Stimulated activated CD8-positive, alpha-beta memory T cell treated with anti-CD3 and anti-CD28 coated beads, Interleukin-15, amount 100 ng/mL, for 4 hours (primary cell): ENCODE measurements at places on chromosomes 13 and 19.

DNA sequence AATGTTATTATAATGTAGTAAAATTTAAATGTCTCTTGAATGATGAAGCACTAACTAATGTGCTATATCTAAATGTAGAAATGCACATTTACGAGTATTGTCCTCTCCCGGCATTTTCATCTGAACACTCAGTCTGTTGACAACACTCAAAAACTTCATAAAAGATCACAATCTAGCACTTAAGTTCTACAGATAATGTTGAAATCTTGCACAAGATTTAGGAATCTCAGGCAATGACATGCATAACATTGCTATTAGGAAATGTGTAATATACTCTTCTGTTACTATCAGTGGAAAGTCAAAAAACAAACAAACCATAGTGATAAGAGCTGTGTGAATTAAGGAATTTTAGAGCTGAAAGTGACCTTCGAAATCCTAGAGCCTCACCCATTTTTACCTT lies 37.5 kb upstream of the XPO4 start:
- no peak for DNase-seq

DNA sequence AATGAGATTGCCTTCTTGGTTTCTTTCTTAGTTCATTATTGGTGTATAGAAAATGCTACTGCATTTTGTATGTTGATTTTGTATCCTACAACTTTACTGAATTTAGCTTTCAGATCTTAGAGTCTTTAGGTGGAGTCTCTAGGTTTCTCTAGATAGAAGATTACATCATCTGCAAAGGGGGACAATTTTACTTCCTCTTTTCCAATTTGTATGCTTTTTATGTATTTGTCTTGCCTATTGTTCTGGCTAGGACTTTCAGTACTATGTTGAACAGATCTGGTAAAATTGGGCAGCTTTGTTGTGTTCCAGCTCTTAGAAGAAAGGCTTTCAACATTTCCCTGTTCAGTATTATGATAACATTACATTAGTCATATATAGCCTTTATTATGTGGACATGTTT lies 101.0 kb upstream of the SPRY2 start:
- DNase-seq, result no peak

DNA sequence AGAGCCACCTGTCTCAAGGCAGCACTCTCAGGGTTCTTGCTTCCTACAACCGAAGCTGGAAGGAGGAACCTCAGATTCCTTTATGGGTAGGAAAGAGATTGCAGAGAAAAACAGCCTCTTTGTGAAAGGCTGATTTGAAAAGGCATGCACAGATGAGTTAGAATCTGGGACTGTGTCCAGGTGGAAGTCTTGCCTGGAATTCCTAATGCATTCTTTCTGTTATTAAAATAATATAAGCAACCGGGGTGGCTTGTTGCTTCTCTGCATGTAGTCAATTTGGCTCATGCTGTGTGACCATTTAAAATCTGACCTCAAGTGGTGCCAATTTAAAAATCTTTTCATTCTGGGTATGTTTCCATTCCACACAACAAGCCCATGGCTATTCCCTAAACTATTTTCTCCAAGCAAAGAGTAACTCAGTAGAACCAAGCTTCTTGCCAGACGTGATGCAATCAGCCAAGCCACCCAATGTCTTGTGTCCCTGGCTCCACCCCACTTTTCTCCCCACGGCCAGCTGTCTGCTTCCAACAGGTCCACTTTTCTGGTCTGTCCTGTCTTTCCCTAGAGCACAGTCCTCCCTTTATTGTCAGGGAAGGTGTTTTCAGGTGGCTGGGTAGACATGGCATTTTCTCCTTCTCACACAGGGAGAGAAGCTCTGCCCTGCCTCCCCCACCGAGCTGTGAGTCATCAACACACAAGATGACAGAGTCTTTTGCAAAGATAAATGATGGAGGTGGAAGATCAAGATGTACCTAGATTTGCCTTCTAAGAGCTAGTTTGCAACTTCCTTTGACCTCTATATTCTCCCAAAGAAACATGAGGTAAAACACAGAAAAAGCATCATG lies 394.3 kb downstream of the FOXO1 start:
- DNase-seq, result peak; percentile 48

DNA sequence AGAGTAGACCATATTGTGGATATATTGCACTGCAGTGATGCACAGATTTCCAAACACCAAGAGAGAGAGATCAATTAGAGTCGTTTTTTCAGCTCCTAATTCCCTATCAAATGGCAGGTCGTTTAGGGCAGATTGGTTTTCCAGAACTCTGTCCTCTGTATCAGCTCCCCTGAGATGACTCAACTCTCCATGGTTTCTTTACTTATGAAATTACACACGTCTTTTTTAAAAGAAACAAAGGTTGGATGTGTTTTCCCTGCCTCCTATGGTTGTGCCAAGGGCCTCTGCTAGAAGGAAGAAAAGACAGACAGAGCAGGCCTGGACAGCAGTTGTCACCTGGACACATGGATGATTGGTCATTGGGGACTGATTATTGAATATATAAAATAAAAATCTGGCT lies 478.1 kb upstream of the NBEA start:
- no peak for DNase-seq

DNA sequence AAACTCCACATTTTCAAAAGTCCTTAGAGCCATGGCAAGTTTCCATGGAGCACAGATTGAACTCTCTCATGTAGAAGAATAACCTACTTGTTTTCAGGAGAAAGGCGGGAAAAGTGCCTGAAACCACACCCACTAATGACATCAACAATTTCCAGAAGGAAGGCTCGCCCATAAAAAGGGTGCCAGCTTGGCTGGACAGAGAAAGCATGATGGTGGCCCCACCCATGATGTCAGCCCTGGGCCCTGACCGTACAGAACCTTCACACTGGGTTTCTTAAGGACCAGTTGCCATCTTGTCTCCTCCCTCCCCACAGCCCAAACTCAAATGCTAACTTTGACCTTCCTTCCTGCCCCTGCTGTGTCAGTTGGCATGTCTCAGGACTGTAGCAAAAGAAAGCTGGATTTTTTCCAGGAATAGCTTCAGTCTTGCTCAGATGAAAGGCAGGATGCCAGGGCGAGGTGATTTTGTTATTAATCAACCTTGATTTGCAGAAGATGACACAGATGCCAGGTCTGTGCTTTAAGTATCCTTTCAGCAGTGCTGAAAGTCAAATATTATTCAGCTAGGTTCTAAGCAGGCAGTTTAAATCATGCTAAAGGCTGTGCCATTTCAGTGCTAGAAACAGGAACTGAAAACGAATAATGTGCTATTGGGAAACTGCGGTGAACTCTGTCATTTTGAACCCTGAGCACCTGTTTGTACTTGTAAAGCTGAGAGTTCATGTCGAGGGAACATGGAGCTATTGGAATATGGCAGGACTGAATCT lies 89.5 kb upstream of the RFC3 start:
- DNase-seq, result no peak
